ENCODE measurements at places on chromosomes 3 and 15. TPM values are rescaled to one million over a fixed set of nuclear protein-coding genes. Genes with fewer than 3 reads are reported as not detected.

- H3K4me1 ChIP-seq, result no peaks in the 10 kb centered on the region
- DNase-seq, result no peak
- H3K27me3 ChIP-seq, result no peaks in the 10 kb centered on the region
- H3K36me3 ChIP-seq, result no peaks in the 10 kb centered on the region
- no peak overlapping the region for H3K4me3 ChIP-seq
- no peak overlapping the region for H3K27ac ChIP-seq
These were observed 42.1 kb downstream of the DGKG start for GRCh38 chr3:186319945-186320344.

- peaks cover 9% of the 10 kb centered on the region for H3K4me1 ChIP-seq
- H3K27me3 ChIP-seq, result no peaks in the 10 kb centered on the region
- H3K36me3 ChIP-seq, result no peaks in the 10 kb centered on the region
- no peak overlapping the region for H3K27ac ChIP-seq
- H3K4me3 ChIP-seq, result no peak overlapping the region
These were observed 98.9 kb upstream of the PFN2 start for GRCh38 chr3:150069633-150070032.

DNA sequence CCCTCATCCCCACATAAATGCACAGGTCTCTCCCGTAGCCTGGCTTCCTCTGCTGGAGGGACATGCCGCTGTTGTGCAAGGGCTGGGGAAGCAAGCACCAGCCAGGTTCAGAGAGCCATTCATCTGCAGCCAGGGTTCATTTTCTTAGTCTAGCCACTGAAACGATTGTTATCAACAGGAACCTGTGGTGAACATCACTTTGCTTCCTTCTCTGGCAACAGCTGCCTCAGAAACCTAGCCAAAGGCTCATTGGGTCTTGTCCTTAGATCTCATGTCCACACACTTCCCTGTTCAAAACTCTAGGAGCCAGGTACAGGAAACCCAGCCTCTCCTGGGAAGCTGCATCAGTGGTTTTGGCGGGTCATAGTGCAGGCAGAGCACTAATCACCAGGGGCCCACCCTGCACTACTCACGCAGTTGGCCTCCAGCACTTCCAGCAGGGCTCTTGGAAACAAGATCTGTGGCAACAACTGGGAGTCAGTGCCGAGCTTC, 47.0 kb downstream of the OXNAD1 start:
- no peak overlapping the region for H3K4me3 ChIP-seq
- DNase-seq, result no peak
- H3K27ac ChIP-seq, result no peak overlapping the region
- H3K36me3 ChIP-seq, result peaks cover 4% of the 10 kb centered on the region

The HEMK1 gene
- 6.1 TPM for total RNA-seq

The SLC28A1 gene
- not detected for total RNA-seq

Measured in sigmoid colon (tissue), 7 donors.